A549 treated with AZD2906 at 1 μM for 4 hours (cell line): ENCODE measurements at places on chromosomes 7 and 10. TPM values are rescaled to one million over a fixed set of nuclear protein-coding genes. Genes with fewer than 3 reads are reported as not detected.

TRIM50 gene
- total RNA-seq = not detected in 5 replicates

RPP38 gene
- total RNA-seq = 34.3 to 36.2 TPM (median 34.9 TPM) in 5 replicates

BHLHA15 gene
- total RNA-seq = 0.55 to 0.88 TPM (median 0.63 TPM) in 5 replicates

SERPINE1 gene
- 1,708 to 2,057 TPM (median 1,848 TPM) in 5 replicates for total RNA-seq

CTTNBP2 gene
- total RNA-seq = 0.21 to 0.61 TPM (median 0.26 TPM) in 5 replicates

ODAD2 gene
- total RNA-seq = 0.08 to 0.17 TPM in 2 of 5 replicates, not detected in the others

PLXNA4 gene
- total RNA-seq = 0.18 to 0.85 TPM (median 0.56 TPM) in 5 replicates

LDB3 gene
- 0.08 to 0.24 TPM (median 0.16 TPM) in 5 replicates for total RNA-seq
